Ovary (tissue), 10 donors: ENCODE measurements at places on chromosomes 11 and 22. TPM values are rescaled to one million over a fixed set of nuclear protein-coding genes. Genes with fewer than 3 reads are reported as not detected.

MAP6 gene
- polyA plus RNA-seq, result 17.6 TPM

CASP4 gene
- 105 TPM for polyA plus RNA-seq

SPCS2 gene
- 193 TPM for polyA plus RNA-seq

FGF4 gene
- polyA plus RNA-seq, result not detected

DEUP1 gene
- 0.05 TPM for polyA plus RNA-seq

FAM83F gene
- polyA plus RNA-seq, result 0.12 TPM

INS gene
- polyA plus RNA-seq, result not detected

DEFB131B gene
- not detected for polyA plus RNA-seq

TNKS1BP1 gene
- polyA plus RNA-seq, result 93.9 TPM

KRTAP5-2 gene
- not detected for polyA plus RNA-seq

MRPL40 gene
- polyA plus RNA-seq, result 31.1 TPM

ARHGAP8 gene
- polyA plus RNA-seq, result 0.94 TPM

OR5A1 gene
- polyA plus RNA-seq, result not detected

HOATZ gene
- polyA plus RNA-seq, result not detected

NCF4 gene
- 5.0 TPM for polyA plus RNA-seq

UBQLNL gene
- polyA plus RNA-seq, result 0.73 TPM

USP2 gene
- polyA plus RNA-seq, result 1.0 TPM

POU2AF2 gene
- polyA plus RNA-seq, result 0.07 TPM

ELF5 gene
- polyA plus RNA-seq, result not detected

JRKL gene
- polyA plus RNA-seq, result 7.8 TPM

TTLL8 gene
- not detected for polyA plus RNA-seq

HTR3B gene
- polyA plus RNA-seq, result not detected

MAPK12 gene
- polyA plus RNA-seq, result 0.87 TPM

RASL10A gene
- polyA plus RNA-seq, result 0.45 TPM

OR4D5 gene
- not detected for polyA plus RNA-seq

CLDN5 gene
- 0.48 TPM for polyA plus RNA-seq

SYT13 gene
- polyA plus RNA-seq, result not detected

TMEM126A gene
- polyA plus RNA-seq, result 31.5 TPM

MS4A14 gene
- 0.22 TPM for polyA plus RNA-seq

SOX10 gene
- 0.61 TPM for polyA plus RNA-seq

IL17REL gene
- 0.05 TPM for polyA plus RNA-seq

CYTH4 gene
- 9.1 TPM for polyA plus RNA-seq

MMP3 gene
- polyA plus RNA-seq, result 0.04 TPM
